ENCODE measurements at places on chromosomes 2 and 18. TPM values are rescaled to one million over a fixed set of nuclear protein-coding genes. Genes with fewer than 3 reads are reported as not detected.

DNA sequence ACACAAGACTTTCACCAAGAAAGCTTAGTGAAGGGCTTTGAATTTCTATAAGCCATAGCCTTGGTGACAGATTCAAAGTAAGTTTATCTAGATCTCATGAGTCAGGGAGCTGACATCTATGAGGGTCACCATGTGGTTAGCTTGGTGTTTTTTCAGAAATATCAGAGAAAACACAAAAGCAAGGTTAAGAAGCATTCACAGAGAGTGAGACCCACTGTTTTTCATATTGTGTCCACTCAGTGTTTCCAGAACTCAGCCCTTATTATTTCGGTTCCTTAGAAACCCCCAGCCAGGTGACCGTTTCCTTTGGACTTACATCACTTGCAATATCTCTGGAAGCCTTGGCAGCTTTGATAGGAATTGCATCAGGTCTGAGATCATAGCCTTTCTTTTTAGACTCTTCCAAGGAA, 76.6 kb downstream of the NEB start:
- no peak for DNase-seq

DNA sequence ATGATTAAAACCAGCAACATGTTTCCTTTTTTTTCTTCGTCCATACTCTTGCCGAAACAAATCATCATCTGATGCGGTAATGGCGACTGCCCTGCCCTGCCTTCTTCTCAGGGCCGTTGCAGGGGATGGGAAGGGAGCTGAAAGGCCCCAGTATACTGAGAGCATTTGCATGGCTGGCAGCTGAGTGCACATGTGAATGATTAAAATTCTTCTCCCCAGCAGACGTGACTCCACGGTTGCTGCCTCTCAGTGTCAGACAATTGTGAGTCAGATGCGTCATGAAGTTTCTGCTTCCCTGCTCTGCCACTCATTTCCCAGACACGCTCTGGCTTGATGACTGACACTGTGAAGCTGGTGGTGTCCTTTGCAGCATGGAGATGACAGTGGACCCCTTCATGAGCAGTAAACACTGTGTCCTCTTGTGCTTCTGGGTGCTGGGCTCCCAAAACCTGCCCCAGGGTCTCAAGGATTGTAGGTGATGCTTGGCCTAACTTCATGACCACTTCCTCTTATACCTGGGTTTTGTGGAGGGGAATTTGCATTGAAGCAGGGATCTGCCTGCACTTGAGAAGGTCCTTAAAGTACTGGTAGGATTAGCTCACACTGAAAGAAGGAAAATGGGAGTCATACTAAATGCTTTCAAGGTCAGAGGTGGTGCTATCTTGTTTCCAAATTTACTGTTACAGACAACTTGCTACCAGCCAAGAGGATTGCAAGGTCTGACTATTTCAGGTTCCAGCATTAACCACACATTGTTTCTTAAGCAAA, 222.5 kb upstream of the COPS8 start:
- no peak for DNase-seq

DNA sequence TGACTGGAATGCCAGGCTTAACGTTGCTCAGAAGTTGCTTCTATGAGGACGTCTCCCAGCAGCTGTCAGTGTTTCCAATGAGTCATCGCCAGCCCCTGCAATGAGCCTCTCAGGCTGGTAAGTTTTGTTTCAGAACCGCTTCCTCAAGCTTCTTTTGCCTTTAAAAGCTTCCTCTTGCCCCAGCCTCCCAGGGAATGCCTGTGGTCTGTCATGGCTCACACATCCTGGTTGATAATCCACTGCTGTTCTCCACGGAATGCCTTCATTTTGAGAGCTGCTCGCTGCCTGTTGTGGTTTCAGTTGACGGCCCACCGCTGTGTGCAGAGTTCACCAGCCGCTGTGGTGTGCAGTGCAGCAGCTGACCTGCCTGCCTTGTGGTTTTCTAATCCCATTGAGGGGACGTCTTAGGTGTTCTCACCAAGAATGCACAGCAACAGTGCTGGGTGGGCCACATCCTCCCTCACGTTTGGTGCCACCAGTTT, 96.4 kb downstream of the RTP5 start:
- peak; percentile 91 for DNase-seq

Gene ZNF892
- total RNA-seq = 3.1 TPM

DNA sequence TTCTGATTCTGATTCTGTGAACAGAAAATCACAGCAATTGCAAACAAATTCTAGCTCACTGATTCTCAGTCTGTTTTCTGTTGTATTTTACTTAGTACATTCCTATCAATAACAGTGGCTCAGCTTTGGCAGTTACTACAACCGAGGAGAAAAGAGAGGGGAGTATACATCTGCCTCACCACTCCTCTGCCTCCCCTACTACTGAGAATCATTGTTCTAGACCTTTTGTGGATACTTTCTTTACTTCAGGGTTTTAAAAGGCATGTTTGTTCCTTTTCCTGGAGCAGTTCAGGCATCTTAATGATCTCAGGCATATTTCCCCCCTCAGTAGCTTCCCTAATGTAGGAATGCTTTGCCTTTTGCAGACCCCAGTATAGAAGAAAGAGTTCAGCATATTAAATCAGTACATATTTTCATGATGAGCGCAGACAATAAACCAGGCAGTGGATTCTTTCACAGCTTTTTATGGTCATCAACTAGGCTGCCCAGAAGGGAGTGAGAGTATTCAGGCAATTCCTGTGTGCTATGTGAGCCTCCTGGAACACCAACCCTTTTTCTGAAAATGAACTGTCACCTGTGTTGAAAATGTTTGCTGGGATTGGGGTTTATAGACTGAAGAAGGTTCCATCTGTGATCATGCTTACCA, 10.3 kb downstream of the STAMBP start:
- no peak for DNase-seq

DNA sequence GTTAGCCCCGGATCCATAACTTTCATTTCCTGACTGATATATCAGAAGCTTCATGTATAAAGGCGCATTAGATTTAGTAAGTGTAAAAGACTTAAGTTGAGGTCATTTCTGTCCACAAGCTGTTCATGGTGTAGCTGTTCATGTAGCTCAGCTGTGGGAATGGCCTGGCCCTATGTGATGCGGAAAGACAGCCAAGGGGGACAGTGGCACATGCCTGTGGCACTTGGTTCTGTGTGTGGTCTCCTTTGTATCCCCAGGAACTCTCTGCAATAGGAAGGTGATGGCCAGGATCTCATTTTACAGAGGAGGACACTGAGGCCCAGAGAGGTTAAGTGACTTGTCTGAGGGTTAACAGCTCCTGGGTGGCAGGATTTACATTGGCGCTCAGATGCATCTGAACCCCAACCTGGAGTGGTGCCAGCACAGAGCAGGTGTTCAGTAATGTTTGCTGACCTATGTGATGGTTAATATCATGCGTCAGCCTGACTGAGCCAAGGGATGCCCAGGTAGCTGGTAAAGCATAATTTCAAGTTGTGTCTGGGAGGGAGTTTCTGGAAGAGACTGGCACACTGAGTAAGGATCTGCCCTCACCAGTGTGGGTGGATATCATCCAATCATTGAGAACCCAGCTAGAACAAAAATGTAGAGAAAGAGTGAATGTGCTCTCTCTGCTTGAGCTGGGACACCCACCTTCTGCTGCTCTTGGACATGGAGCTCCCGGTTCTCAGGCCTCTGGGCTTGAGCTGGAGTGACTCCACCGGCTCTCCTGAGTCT, 25.4 kb downstream of the HPCAL1 start:
- peak; percentile 44 for DNase-seq

DNA sequence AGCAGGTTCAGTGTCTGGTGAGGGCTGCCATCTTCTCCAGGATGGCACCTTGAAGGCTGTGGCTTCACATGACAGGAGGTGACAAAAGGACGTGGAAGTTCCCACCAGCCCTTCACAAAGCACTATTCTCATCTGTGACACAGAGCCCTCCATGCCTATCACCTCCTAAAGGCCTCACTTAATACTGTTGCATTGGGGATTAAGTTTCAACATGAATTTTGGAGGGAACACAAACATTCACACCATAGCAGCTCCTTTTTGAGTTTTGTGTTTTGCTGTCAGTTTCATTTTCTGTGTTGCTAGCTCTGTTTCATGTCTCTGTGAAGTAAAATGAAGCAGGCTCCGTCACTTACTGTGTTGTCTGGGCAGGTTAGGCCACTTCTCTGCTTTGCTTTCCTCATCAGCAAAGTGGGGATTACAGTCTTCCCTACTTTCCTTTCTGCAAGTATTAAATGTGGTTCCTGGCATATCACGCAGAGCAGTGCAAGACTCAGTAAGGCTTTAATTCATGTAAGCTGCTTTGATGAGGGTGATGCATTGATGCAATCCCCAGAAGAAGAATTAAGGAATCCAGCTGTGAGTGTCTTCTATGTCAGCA, 31.6 kb downstream of the LIMS1 start:
- DNase-seq = peak; percentile 52

Gene MEP1B
- total RNA-seq = not detected

Gene HAAO
- 0.52 TPM for total RNA-seq

Gene WDR35
- total RNA-seq = 4.3 TPM

Gene TTC31
- 30.6 TPM for total RNA-seq

Gene FBLN7
- 39.0 TPM for total RNA-seq

- no peak for DNase-seq
These were observed 709.0 kb upstream of the FAM98A start for GRCh38 chr2:34308140-34308539.

All from activated naive CD4-positive, alpha-beta T cell treated with anti-CD3 and anti-CD28 coated beads for 36 hours (primary cell).